ENCODE measurements at places on chromosomes 2 and 18.

- no peak for DNase-seq
These were observed 53.2 kb upstream of the CUL3 start for GRCh38 chr2:224638301-224638823.

DNA sequence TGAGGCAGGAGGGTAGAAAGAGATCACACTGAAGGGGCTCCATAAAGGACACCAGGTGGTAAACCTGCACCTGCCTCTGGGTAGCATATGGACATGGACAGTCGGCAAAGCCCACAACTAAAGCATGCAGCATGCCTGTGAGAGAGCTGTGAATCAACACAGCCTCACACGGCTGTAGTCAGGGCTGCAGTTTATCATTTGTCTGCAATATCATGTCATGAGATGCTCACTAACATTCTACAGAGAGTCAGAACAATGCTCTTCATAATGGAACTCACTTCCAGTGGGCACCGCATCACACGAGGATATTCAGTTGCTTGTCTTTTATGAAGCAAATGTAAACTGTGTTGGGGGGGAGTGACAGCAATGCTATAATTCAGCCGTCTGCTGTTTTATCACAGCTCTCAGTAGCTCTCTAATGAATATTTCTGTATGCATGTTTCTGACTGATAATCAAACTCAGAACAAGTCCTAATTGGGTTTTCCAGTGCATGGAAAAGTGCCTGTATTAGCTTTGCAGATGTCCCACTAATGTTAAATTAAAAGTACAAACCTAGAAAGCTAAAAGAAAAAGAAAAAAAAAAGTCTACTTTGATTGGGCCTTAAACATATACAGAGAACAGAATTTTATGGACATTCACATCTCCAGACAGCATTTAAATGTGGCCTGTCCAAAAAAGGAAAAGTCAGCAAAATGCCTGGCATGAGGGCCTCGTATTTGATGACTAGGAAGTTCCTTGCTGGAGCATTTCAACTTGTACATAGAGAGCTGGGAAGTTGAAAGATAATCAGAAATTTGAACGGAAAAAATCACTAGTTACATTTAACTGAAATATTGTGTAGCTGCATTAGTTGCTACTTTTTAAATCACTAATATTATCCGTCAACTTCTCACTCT is 406.1 kb upstream of the SOX11 start:
- no peak for DNase-seq

DNA sequence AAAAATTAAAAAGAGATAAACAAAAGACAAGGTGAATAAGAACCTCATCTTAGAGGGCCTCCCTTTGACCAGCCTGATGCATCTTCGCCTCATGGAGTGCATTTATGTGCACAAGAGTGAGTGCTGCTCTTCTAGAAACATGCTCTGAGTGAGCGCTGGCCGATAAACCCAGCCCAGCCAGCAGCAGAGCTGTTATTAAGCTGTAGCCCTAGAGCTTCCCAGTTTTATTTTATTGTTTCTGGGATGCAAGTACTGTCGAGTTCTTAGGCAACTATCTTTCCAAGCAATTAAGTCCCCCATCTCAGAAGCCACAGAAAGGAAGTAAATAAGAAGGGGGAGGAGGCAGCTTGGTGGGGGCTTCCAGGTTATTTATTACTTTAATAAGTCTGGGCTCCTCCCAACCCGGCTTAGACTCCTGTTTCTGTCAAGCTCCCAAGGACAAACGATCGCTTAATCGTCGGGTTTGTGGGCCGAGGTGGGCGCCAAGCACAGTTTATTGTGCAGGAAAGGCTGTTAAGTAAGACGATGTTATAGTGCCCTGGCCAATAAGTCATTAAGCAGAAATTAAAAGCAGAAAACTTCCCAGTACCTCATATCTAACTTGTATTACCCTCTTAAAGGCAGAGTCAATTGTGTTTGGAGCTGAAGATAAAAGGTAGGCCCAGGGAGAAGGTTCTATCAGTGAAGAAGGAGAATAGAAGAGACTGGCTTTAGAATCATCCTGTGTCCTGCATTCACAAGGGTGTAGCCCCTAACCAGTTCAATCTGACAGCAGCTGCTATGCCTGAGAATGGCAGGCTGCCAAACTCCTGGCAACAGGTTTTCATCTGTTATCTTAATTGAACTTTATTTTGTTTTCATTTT is 176.3 kb downstream of the PIK3C3 start:
- DNase-seq, result no peak

DNA sequence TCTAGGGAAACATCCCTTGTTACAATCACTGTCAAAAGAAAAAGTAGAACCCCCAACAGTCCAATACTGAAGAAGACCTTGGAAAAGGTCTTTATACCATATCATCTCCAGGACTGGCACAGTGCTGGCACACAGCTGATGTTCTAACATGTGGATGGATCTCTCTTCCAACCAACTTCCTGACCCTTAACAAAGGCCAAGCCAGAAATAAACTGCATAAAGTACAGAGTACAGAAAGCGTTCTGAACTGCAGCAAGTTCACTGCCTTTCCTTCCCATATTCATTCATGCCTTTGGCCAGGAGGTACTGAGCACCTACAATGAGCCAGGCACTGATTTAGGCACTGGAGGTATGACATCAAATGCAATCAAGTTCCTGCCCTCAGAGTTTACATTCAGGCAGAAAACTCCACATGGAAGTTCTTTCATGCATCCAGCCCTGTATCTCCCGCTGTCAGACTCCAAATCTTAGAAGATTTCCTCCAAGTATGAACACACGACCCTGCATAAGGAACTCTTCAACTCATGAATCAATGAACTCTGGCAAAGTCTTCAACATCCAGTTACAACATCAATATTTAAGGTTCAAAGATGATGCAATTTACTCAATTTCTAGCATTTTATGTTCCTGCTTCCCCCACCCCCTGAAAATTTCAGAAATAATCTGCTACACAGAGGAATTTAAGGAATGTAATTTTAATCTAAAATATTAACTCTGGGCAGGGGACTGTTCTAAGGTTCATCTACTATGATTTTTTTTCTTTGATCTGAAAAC is 33.8 kb downstream of the ACVR1 start:
- DNase-seq, result no peak

DNA sequence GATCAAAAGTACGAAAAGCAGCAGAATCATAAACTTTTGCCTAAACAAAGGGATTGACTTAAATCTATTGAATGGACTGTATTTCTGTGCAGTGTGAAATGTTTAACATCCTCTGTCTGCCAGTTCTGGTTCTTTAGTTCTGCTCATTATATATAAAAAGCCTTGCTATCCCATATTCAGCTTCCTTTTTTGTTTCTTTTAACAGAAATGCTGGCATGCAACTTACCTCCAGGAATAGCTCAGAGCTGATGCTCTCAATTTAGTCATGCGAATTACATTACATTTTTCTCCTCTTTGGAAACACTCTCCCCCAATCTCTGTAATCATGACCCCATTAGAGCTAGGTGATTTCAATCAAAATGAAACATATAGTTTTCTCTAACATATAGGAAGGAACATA is 73.6 kb downstream of the SPHKAP start:
- DNase-seq, result no peak

DNA sequence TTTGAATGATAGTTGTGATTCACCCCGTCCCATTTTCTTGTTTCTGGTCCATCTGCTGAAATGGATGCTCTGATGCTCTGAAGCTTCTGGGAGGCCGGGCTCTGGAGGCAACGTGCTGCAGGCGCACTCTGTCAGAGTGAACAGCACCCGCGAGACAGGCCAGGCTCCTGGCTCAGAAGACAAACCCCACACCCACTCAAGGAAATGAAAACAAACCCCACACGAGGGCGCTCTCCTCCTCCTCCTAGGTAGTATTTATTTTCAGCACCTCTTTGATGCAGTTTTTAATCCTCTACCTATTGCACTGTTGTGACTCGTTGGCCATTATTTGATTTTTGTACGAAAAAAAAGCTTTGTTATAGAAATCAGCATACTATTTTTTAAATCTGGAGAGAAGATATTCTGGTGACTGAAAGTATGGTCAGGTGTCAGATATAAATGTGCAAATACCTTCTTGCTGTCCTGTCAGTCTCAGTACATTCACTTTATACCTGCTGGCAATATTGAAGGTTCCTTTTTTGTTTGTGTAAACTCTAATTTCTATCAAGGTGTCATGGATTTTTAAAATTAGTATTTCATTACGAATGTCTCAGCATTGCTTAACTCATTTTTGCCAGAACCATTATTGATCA is 10.3 kb upstream of the CHST10 start:
- no peak for DNase-seq

DNA sequence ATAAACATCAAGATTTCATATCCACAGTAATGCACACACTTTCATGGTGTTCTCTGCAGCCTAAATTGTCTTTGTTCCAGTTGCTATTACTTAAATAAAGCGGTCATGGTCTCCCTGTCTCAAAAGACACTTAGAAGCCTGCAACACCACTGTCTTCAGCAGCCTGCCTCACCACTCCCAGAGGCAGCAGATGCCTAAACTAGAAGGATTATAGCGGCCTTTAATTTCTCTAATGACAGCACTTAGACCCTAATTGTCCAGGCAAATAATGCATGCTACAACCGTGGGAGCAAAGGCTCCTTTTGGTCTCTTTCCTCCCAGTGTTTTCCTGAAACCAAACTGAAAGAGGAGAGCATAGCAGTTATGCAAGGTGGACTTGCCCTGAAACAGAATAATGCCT is 248.8 kb upstream of the SLC39A10 start:
- DNase-seq, result no peak

- no peak for DNase-seq
These were observed 188.5 kb downstream of the INHBB start for GRCh38 chr2:120534457-120534856.

- DNase-seq, result peak; percentile 10
These were observed 27.9 kb downstream of the RIF1 start for GRCh38 chr2:151437630-151438029.

DNA sequence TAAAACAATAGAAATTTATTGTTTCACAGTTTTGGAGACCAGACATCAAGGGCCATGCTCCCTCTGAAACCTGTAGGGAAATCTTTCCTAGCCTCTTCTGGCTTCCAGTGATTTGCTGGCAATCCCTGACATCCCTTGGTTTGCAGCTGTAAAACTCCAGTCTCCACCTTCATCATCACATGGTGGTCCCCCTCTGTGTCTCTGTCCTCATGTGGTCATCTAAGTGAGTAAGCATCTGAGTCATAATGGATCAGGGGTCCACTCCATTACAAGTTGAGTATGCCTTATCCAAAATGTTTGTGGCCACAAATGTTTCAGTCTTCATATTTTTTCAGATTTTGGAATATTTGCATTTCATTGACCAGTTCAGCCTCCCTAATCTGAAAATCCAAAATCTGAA is 5.6 kb upstream of the SGPP2 start:
- DNase-seq, result no peak

GRCh38 chr2:105779394-105779793 is 34.7 kb downstream of the NCK2 start:
- no peak for DNase-seq

DNA sequence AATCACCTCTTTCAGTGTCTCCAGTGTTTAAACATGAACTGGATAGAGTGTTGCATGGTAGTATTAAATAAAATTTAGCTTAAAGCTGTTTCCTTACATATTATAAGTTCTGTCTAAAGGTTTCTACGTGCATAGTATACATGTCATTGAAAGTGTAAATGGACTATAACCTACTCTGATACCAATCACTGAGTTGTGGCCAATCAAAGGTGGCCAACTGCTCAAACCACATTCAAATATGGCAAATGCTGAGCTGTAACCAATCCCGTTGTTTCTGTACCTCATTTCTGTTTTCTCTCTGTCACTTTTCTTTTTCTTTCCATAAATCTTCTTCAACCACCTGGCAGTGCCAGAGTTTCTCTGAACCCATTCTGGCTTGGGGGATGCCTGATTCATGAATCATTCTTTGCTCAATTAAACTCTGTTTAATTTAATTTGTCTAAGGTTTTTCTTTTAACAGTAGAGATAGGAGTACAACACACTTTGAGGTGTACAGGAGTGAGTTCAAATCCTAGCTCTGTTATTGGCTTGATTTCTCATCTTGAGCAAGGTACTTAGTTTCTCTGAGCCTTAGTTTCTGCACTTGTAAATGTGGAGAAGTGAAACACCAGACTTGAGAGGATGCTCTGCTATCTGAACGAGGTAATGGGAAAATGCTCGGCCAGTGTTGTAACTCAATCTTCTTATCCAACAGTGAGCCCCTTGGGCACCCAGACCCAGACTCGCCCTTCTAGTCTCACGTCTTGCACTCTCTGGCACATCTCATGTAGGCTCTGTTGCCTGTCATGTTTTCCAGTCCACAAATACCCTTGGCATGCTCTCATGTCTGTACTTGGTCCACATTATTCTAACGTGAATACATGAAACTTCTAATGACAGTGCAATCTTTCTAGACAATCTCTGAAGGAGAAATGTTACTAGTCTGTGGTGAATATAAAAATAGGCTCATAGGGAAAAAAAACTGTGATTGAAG is 228.0 kb downstream of the PIK3C3 start:
- no peak for DNase-seq

DNA sequence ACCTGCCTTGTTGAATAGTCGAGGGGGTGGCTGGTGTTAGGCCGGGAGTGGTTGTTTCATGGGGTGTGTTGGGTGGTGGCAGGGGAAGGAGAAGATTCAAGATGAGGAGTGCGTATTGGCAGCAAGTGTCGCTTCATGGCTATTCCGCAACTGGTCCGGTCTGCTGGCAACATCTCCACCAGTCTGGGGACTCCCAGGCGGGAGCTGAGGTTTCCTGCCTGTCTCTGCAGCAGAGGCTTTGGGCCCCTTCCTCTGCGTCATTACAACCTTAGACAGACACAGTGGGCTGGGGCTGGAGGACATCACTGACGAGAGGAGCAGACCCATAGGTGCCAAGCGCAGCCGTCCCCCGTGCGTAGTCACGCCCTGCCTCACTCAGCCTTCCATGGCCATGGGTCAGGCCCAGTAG is 64.0 kb upstream of the MCFD2 start:
- no peak for DNase-seq

DNA sequence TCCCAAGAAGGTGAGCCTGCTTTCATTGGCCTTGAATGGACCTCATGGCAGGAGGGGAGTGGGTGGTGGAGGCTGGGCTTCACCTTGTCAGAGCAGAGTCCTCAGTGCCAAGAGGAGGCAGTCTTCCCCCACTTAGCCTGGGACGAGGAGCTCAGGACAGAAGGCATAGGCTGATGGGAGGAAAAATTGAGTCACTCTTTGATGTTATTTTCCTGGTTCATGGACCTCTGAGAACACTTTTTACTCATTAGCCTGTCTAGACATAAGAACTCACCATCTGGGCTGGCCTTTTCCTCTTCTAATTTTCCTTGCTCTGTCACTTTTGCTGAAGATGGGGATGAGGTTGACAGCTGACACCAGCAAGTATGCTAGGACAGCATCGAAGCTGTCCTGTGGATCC is 225.7 kb upstream of the TNP1 start:
- DNase-seq, result no peak

DNA sequence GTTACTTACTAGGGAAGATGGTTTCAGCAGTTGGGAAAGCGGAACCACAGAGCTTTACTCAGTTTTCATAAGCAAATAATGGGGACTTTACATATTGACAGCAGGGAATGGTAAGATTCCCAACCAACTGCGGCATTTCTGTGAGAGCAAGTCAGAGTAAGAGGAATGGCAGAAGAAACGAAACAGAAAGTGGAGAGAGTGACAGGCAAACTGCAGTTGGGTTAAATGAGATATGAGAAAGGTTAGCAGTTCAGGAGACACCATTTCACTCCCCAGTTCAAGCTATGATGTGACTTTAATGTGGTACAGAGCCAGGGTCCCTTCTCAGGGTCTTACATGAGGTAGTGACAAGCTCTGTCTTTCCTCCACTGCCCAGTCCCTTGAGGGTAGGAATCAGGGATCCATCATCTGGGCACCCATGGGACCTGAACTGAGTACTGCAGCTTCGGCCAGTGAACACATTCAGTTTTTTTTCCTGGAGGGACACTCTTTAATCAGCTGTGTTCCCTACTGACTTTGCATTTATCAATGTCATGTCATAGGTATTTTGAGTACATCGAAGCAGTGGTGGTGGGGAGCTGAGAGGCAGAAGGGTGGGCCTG is 33.0 kb upstream of the GREB1 start:
- DNase-seq, result no peak

All from HTR-8/SVneo (cell line).